ENCODE measurements at places on chromosomes 16 and 17. TPM values are rescaled to one million over a fixed set of nuclear protein-coding genes. Genes with fewer than 3 reads are reported as not detected.

ZNF319 gene
- 4.9 TPM for total RNA-seq

KRT40 gene
- not detected for total RNA-seq

JMJD6 gene
- 27.9 TPM for total RNA-seq

CLEC10A gene
- total RNA-seq, result not detected

SCN4A gene
- total RNA-seq, result not detected

ELAC2 gene
- 57.9 TPM for total RNA-seq

QPRT gene
- total RNA-seq, result 33.4 TPM

TOM1L1 gene
- total RNA-seq, result 39.8 TPM

KIFC3 gene
- 55.0 TPM for total RNA-seq

SYCE1L gene
- not detected for total RNA-seq

SLC13A5 gene
- total RNA-seq, result not detected

SOST gene
- not detected for total RNA-seq

PRKCB gene
- total RNA-seq, result not detected

HSPB9 gene
- total RNA-seq, result not detected

TSPAN10 gene
- total RNA-seq, result 1.9 TPM

NPIPA2 gene
- total RNA-seq, result 0.24 TPM

TP53TG3C gene
- not detected for total RNA-seq

SEPTIN12 gene
- not detected for total RNA-seq

HOXB9 gene
- not detected for total RNA-seq

IL34 gene
- total RNA-seq, result 2.8 TPM

B3GNT9 gene
- 74.3 TPM for total RNA-seq

TEX14 gene
- under 0.01 TPM for total RNA-seq

FAHD1 gene
- 37.8 TPM for total RNA-seq
